Activated CD4-positive, CD25-positive, alpha-beta regulatory T cell treated with anti-CD3 and anti-CD28 coated beads, Interleukin-2, amount 50 U/mL, for 72 hours (primary cell): ENCODE measurements at places on chromosomes 5 and 9.

DNA sequence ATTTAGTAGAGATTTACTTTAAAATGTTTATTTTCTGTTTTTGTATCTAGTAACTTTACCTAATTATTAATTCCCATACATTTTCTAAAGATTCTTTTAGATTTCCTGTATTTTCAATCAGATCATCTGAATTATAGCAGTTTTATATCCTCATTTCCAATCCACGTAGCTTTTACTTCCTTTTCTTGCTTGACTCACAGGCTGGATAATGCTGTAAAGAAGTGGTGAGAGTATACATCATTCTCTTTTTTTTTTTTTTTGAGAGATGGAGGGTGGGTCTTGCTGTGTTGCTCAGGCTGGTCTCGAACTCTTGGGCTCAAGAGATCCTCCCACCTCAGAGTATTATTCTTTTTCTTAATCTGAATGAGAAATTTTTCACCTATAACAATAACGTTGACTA, 11.2 kb upstream of the SETX start:
- no peak for DNase-seq

DNA sequence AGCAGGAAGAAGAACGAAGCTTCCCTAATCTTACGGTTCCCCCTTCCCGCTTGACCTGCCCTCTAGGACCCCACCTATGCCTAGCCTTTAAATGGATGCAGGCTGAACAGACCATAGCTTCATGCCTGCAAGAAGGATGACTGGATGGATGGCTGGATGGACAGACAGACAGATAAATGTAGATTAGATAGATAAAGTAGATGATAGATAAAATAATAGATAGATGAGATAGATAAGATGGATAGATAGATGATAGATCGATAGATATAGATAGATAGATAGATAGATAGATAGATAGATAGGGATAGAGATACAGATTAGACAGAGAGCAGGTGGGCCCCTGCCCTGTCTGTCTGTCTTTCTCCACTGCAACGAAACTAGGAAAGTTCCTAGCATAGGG, 72.0 kb downstream of the GPR21 start:
- DNase-seq = no peak

GRCh38 chr9:29214154-29214689, 1640.9 kb upstream of the C9orf72 start:
- DNase-seq = no peak

- no peak for DNase-seq
These were observed 62.9 kb downstream of the TMEM232 start for GRCh38 chr5:110663525-110663924.

DNA sequence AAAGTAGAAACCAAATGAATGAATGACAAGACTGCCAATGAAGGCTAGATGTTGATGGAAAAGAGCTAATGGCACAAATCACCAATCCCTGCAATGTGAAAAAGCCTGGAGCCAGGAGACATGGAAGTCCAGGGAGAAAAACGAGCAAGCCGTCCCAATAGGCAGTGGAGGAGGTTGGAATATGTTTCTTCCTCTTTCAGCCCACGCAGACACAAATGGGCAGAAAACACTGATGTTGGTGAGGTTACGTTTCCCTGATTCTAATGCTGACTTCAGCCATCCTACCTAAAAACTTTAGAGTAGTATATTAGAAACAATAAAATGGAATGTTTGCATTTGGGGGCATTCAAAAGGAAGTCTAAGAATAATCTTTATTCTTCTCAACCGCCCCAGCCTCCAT, 23.9 kb upstream of the KIF2A start:
- no peak for DNase-seq

- no peak for DNase-seq
These were observed 9.2 kb upstream of the ZBTB5 start for GRCh38 chr9:37474438-37474837.

DNA sequence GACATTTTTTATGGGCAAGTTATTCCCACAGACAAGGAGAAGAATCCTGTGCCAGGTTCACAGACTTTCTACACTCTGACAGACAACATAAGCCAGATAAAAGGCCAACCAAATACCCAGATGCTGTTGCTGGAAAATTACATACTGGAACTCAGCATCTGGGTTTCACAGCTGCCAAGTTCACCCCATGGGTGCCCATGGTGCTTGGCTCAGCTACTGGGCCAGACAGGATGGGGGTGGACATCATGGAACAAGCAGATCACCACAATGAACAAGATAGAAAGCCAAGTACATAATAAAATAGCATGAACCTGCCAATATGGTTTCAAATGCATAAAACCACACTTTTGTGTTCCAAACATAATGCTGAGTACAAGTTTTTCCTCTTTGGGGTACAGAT, 999.8 kb downstream of the NR2F1-AS1 start:
- DNase-seq = no peak

GRCh38 chr9:127215268-127216209, 49.0 kb upstream of the GARNL3 start:
- no peak for DNase-seq

GRCh38 chr9:21993893-21994555, at the start of gene CDKN2A:
Gene CDKN2A (minus strand): TSS chr9:21994392.
- peak; percentile 58 for DNase-seq

- no peak for DNase-seq
These were observed 490.9 kb downstream of the GADD45G start for GRCh38 chr9:90095682-90096081.

- no peak for DNase-seq
These were observed 212.3 kb upstream of the ATP10B start for GRCh38 chr5:161064297-161064696.
